HFF-Myc (cell line): ENCODE measurements at places on chromosomes 2 and 18.

DNA sequence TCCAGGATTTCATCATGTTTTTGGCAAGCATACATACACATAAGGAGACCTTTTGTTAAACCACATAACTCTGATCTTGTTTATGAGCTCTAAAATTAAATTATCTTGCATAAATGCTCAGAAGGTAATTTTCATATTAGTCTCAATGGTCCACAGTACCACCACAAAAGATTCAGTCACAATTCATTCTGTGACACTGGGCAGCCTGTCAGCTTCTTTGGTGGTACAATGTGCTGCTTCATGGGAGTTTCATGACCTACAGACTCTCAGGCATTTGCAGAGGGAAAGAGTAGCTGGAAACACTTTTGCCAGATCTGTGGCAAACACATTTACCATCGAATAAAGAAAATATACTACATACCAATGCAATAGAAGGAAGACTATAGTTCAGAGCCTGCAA, 51.3 kb upstream of the ZNF397 start:
- no peak for DNase-seq

- no peak for DNase-seq
These were observed 58.1 kb upstream of the RNU4ATAC start for GRCh38 chr2:121472470-121472993.

GRCh38 chr2:71333619-71334018, 2.0 kb downstream of the ZNF638 start:
- no peak for DNase-seq

DNA sequence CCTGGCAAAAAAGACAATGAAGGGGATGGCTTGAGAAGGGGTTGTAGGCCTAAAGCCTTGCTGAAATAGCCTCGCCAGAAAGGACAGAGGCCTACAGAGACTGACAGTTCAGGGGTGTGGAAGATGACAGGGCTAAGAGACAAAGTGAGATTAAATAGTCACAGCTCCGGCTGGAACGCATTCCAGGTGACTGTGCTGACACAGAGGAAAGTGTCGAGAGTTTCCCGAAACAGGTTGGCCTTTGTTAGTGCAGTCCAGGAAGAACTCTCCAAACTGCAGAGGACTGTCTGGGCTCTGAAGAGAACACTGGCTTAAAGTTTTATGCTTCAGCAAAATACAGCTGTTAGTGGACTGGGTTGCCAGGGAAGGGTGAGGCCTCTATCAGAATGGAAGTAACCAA, 52.8 kb downstream of the METTL4 start:
- DNase-seq = no peak

GRCh38 chr2:176653479-176654443, 384.5 kb downstream of the MTX2 start:
- peak; percentile 35 for DNase-seq

- no peak for DNase-seq
These were observed 73.1 kb downstream of the ZNF236 start for GRCh38 chr18:76895498-76895897.

DNA sequence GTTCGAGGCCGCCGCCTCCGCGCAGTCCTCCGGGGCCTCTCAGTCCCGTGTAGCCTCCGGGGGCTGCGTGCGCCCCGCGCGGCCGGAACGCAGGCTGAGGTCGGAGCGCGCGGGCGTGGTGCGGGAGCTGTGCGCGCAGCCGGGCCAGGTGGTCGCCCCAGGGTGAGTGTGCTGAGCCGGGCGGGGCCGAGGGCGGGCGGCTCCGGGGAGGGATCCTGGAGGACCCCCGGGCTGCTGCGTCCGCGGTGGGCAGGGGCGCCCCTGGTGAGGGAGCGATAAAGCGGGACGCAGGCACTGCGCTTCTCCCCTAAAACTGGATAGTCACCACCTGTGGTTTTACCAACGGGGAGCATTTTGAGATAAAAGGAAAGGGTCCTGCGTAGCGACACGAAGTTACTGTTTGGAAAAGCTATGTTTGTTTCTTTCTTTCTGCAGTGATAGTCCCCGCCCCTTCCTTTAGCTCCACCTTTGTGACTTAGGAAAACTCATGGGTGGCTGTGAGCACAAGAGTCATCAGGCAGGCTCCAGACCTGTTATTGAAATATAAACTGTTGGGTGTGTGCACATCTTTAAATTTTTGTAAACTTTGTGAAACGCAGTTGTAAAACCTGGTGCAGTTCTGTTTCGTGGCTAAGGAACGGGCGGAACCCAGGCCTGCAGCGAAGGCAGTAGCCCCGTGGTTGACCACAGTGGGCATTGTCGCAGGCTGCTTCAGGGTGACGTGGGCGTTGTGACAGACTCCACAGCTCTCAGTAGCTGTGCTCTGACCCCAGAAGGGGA, 687 bp downstream of the CTDP1 start:
- DNase-seq = no peak

- DNase-seq = no peak
These were observed 127.8 kb downstream of the INHBB start for GRCh38 chr2:120473522-120474271.

DNA sequence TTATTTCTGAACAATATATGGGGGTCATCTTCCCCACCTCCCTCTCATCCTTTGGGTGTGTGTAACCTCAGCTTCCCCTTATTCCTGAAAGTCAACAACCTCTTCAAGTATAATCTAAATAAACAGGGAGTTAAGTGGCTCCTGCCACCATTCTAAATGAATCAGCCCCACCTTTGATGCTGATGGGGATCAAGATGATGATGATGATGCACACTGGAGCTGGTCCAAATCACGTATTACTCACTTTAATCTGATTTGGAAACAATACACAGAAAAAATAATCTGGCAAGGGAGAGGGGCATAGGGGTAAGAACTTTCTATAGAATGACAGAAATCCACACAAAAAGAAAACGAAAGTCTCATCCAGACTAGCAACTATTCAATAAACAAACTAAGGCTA, 7.1 kb downstream of the ACVR1 start:
- DNase-seq = no peak
